ENCODE measurements at places on chromosomes 12 and 14.
A peak's percentile ranks its signal among the peaks of the same experiment; 100 is the strongest.

DNA sequence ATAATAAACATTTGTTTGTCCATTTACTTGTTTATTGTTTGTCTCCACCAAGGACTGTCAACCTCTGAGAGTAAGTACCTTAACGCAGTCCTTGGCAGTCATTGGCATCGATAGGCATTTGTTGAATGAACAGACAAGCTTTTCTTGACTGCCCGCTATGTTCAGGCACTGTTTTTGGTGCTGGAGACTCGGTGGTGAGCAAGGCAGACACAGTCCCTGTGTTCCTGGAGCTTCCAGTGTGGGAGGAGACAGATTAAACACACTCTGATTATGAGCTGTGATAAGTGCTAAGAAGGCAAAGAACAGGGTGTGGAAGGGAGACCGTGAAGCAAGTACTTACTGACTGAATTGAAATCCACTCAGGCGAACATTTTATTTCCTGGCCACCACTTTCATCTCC lies 1.2 kb downstream of the ATP6V0A2 start:
- no peak for DNase-seq

- no peak for DNase-seq
Measured at GRCh38 chr12:104055686-104056388, 5.8 kb upstream of the GLT8D2 start.

DNA sequence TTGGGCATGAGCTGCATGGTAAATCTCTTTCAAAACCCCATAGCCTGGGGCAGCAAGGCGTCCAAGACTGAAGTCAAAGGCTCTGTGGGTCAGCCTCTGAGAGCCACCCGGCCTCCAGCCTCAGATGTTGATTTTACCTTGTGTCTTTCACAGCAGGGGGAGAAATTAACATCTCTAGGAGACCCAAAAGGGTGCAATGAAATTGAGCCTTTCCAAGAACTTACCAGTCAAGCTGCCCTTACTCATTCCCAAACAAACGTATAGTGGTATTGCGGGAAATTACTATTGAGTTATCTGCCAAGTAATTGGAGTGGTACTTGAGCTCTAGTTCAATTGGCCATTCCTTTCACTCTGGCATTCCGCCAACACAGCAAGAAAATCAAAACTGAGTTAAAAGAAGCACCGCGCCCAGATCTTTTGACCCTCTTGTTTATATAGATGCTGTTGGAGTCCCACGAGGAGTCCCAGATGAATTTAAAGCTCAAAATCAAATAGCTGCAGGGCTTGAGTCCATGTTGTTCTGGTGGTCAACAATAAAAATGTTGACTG lies 380.7 kb upstream of the SYT1 start:
- DNase-seq, result no peak

DNA sequence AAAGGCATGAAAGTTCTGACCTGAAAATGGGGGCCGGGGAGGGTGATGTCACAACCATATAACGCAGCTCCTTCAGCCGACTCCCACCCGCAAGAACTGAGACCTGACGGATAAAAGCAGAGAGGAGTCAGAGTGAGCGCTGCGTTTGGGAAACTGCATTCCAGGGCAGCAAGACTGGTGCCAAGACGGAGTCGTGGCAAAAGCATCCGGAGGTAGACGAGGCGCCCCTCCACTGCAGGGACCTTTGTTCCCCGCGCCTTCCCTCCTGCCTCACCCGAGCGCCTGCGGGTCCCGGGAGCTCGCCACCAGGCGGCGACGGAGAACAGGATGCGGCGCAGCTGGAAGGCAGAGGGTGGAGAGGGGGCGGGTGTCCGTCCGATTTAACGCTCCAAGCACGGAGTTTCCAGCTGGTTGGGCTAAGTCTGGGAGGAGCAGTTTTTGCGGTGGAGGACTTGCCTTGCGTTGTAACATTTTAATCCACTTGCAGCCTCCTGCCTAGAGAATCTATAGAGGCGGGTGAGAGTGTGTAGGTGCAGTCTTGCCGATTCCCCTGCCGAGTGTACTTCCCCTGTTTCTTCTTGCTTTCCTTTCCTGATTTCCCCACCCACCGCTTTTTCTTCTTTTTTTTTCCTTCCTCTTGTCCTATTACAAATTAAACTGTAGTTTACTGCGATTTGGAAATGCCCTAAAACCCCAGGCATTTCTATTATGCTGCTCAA lies 1.2 kb upstream of the CPNE8 start:
- peak; percentile 93 for DNase-seq

DNA sequence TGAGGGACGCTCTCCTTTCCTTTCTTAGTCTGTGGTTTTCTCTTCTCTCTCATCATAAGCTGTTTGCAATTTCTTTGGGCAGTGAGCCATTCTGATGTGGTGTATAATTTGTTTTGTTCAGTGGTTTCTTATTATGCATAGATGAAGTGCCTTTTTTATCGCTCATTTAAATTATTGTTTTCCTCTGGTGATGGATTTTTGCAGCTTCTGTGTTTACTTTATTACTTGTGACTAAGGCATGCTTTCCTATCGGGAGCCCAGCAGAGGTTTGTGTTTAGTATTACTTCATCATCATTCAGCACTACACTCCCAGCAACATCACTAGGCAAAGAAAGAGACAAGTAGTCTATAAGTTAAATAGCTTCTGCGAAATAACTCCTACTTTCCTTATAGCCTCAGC lies 586.6 kb upstream of the NOVA1 start:
- no peak for DNase-seq

DNA sequence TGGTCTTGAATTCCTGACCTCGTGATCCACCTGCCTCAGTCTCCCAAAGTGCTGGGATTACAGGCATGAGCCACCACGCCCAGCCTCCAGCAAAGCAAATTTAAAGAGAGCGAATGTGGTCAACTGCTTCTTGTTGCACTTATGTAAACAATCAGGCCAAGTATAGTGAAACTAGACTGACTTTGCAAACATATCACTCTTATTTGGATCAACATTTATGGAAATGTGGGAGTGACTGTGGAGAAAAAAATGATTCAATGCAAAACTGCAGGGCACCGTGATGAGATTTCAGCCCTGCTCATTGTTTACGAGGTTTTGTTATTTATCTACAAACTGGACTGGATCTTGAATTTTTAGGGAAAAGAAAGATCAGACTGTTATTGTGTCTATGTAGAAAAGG lies 28.1 kb downstream of the TMEM121 start:
- no peak for DNase-seq

DNA sequence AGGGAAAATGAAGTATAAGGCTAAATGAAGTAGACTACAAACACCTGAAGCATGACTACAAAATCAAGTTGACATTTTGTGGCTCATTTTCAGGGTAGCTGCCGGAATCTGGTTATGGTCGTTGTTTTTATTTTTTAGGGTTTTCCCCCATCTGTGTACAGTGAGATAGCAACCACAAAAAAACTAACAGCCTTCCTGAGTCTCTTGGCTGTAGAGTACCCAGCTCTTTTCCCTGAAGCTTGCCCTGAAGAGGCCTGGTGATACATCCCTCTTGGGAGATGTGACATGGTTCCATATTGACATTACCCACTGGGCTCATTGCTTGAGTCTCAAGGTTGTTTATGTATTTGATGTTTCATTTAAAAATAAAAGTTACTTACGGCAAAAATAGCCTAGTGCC lies 424.0 kb downstream of the ZFP36L1 start:
- no peak for DNase-seq

DNA sequence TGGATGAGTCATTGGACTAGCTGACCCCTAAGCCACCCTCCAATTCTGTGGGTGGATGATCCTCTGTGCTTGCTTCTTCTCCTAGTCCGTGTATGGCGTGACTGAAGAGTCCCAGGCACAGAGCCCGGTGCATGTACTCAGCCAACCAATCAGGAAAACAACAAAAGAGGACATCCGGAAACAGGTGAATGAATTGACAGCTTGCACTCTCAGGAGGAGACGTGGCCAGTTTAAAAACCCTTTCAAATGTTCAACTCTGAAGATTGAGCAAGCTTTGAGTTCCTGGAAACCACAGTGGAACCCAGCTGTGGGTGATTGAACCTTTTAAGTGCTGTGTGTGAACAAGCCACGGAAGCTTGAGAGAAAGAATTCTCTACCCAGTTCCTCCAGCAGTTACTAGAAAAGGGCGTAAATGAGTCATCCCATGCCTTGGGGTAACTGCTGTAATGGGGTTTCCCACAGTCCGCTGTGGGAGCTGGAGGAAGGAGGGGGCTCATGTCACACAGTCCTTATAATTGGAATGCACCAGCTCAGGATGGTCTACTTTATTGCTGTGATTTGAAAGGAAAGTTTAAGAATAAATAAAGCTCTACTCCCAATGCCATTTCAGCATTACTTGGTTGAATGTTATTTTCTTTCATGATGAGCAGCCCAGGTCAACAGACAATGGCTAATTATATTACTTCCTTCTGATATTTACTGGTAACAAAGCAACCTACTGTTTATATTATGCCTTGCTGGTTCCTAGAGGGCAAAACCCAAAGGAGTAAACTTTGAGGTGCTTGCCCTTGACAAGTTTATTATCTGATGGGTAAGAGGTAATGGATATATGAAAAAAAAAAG lies 417.0 kb downstream of the DPF3 start:
- DNase-seq, result no peak

GRCh38 chr12:132084621-132085290 lies 59.4 kb downstream of the DDX51 start:
- DNase-seq, result no peak

GRCh38 chr14:58844544-58844943 lies 206.8 kb downstream of the DACT1 start:
- no peak for DNase-seq

GRCh38 chr14:27587103-27587502 lies 989.3 kb upstream of the NOVA1 start:
- DNase-seq, result no peak

- DNase-seq, result no peak
Measured at GRCh38 chr14:35708062-35708461, 101.0 kb downstream of the RALGAPA1 start.

GRCh38 chr14:24798911-24799462 lies 165.0 kb upstream of the GZMB start:
- DNase-seq, result no peak

Measured in posterior cingulate gyrus (tissue), 11 donors.